GM23338 (cell line): ENCODE measurements at places on chromosomes 1 and 21. TPM values are rescaled to one million over a fixed set of nuclear protein-coding genes. Genes with fewer than 3 reads are reported as not detected.

The KIF26B gene
- 0.03 and 0.28 TPM in 2 replicates for polyA plus RNA-seq

The LHX8 gene
- polyA plus RNA-seq, result 0.68 and 0.77 TPM in 2 replicates

The COA7 gene
- 16.9 and 19.7 TPM in 2 replicates for polyA plus RNA-seq

The DIO1 gene
- 0.27 TPM in 1 of 2 replicates, not detected in the other for polyA plus RNA-seq

The KCNN3 gene
- 3.0 and 3.1 TPM in 2 replicates for polyA plus RNA-seq

The KRTAP12-2 gene
- not detected in 2 replicates for polyA plus RNA-seq

The SPRR2E gene
- not detected in 2 replicates for polyA plus RNA-seq

The FLG2 gene
- polyA plus RNA-seq, result not detected in 2 replicates

The ANKRD34A gene
- polyA plus RNA-seq, result 0.09 and 0.16 TPM in 2 replicates

The HPCA gene
- 0.82 and 1.4 TPM in 2 replicates for polyA plus RNA-seq

The FMN2 gene
- 1.4 and 1.5 TPM in 2 replicates for polyA plus RNA-seq

The FAM167B gene
- 2.2 TPM in 2 replicates for polyA plus RNA-seq

The CAMK1G gene
- polyA plus RNA-seq, result 0.09 and 0.32 TPM in 2 replicates
